ENCODE measurements at places on chromosomes 3 and 15. TPM values are rescaled to one million over a fixed set of nuclear protein-coding genes. Genes with fewer than 3 reads are reported as not detected.
A peak's percentile ranks its signal among the peaks of the same experiment; 100 is the strongest.

Gene GPR156
- total RNA-seq: 0.10 TPM

Gene RBM5
- 102 TPM for total RNA-seq

Gene TRPM1
- not detected for total RNA-seq

GRCh38 chr15:82789491-82789890 is 16.4 kb downstream of the FSD2 start:
- no peak overlapping the region for H3K27ac ChIP-seq
- peaks cover 6% of the 10 kb centered on the region for H3K27me3 ChIP-seq
- peaks cover 7% of the 10 kb centered on the region for H3K36me3 ChIP-seq

- peaks cover 24% of the 10 kb centered on the region for H3K36me3 ChIP-seq
- peak; percentile 39 for DNase-seq
- peak overlapping the region; percentile 91 for H3K27ac ChIP-seq
Measured at GRCh38 chr3:4493941-4494894, 1.1 kb downstream of the ITPR1 start.

GRCh38 chr3:25830373-25831280 is 40.7 kb downstream of the OXSM start:
- H3K27me3 ChIP-seq: peaks cover 12% of the 10 kb centered on the region
- peaks cover 8% of the 10 kb centered on the region for H3K4me1 ChIP-seq
- DNase-seq: no peak
- H3K27ac ChIP-seq: no peak overlapping the region
- no peaks in the 10 kb centered on the region for H3K36me3 ChIP-seq
- no peak overlapping the region for H3K4me3 ChIP-seq

- H3K27ac ChIP-seq: no peak overlapping the region
- H3K36me3 ChIP-seq: no peaks in the 10 kb centered on the region
- no peak for DNase-seq
Measured at GRCh38 chr15:80660119-80660518, 35.0 kb upstream of the ABHD17C start.

- H3K27ac ChIP-seq: no peak overlapping the region
- DNase-seq: no peak
- no peaks in the 10 kb centered on the region for H3K27me3 ChIP-seq
- H3K36me3 ChIP-seq: peaks cover 9% of the 10 kb centered on the region
- no peaks in the 10 kb centered on the region for H3K4me1 ChIP-seq
- H3K4me3 ChIP-seq: no peak overlapping the region
Measured at GRCh38 chr15:74038707-74039655, 43.4 kb downstream of the GOLGA6A start.

DNA sequence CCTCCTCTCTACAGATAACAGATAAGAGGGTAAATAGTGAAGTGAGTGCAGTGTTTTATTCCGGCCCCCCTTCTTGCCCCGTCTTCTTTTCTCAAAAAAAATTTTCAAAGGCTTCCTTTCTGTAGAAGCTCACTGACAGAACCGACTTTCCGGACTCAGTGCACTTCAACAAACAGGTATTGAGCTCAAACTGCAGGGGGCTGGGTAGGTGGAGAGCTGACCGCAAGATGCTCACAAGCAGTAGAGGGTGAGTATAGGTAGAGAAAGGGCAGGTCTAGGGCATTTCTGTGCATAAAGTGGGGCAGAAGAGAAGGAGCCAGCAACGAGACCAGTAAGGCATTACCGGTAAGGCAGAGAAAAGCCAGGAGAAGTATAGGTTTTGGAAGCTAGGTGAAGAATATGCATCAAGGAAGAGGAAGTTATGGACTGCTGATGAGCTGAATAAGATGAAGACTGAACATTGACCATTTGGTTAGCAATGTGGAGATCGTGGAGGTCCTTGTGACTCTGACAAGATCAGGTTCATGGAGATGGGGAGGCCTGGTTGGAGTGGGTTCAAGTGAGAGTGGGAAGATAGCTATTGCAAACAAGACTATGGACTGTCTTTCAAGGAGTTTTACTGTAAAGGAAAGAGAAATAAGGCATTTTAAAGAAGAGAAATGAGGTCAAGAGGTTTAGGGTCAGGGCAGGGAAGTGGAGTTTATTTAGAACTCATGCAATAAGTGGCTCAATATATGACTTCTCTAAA is 97.4 kb downstream of the ST6GAL1 start:
- no peak for DNase-seq
- H3K36me3 ChIP-seq: peaks cover 64% of the 10 kb centered on the region
- H3K4me1 ChIP-seq: peaks cover 53% of the 10 kb centered on the region
- H3K27me3 ChIP-seq: no peaks in the 10 kb centered on the region

DNA sequence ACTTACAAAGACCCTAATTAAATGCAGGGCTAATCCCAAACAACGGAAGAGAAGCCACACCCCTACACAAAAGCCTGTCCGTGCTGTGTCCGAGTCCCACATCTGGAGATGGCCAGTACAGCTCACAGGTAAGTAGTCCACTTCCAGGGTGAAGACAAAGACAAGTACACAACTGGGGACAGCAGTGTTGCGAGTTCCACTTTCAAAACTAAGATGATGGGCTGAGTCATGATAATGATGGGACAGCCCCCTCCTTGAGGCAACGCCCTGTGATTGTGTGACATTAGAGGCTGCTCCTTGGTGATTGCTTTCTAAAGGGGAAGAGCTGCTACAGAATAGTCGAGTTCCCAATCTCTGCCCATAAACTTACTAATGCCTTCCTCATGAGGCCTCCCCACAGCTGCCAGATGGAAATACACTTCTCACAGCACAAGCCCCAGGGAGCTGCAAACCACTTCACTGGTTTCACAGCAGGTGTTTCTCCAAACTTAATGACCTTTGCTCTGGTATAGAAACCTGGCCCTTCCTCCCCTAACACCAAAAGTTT is 27.6 kb downstream of the RFT1 start:
- peaks cover 54% of the 10 kb centered on the region for H3K4me1 ChIP-seq
- H3K36me3 ChIP-seq: peaks cover 39% of the 10 kb centered on the region
- H3K4me3 ChIP-seq: peak overlapping the region; percentile 52
- H3K27ac ChIP-seq: peak overlapping the region; percentile 90

Data from activated naive CD8-positive, alpha-beta T cell treated with anti-CD3 and anti-CD28 coated beads for 36 hours (primary cell).